Progenitor cell of endocrine pancreas (in vitro differentiated cells): ENCODE measurements at places on chromosomes 13 and 19. TPM values are rescaled to one million over a fixed set of nuclear protein-coding genes. Genes with fewer than 3 reads are reported as not detected.

GRCh38 chr13:109584844-109585361 lies 201.5 kb downstream of the IRS2 start:
- DNase-seq, result no peak
- no peaks in the 10 kb centered on the region for H3K36me3 ChIP-seq
- H3K27me3 ChIP-seq, result peaks cover 20% of the 10 kb centered on the region
- H3K27ac ChIP-seq, result no peak overlapping the region
- H3K4me3 ChIP-seq, result no peak overlapping the region
- peaks cover 11% of the 10 kb centered on the region for H3K4me1 ChIP-seq

- H3K27ac ChIP-seq, result peak overlapping the region; percentile 97
- no peaks in the 10 kb centered on the region for H3K27me3 ChIP-seq
- peak overlapping the region; percentile 99 for H3K4me3 ChIP-seq
Observed at GRCh38 chr19:38265213-38265861, 964 bp downstream of the SPINT2 start.

DNA sequence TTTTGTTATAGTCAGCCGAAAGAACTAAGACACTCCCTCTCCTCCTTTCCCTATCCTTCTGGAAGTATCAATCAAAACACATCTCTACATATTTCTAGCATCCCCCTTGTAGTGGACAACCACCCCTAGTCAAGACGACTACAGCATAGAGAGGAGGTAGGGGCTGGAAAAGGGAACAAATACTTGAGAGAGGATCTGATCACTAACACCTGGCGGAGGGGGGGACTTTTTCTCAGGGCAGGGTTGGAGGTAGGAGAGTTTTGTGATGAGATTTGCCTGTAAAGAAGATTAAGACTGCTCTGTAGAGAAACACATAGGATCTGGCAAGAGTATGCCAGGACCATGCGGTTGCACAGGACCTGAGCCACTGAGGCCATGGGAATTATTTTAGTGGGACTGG lies 208.1 kb downstream of the SHISA2 start:
- H3K4me3 ChIP-seq, result no peak overlapping the region

GRCh38 chr13:37344056-37344455 lies 238.6 kb upstream of the CSNK1A1L start:
- no peak overlapping the region for H3K4me3 ChIP-seq

- no peak for DNase-seq
- H3K27ac ChIP-seq, result no peak overlapping the region
Observed at GRCh38 chr13:98800078-98800477, 47.6 kb upstream of the SLC15A1 start.

- no peak for DNase-seq
- no peaks in the 10 kb centered on the region for H3K36me3 ChIP-seq
- no peak overlapping the region for H3K4me3 ChIP-seq
- no peaks in the 10 kb centered on the region for H3K4me1 ChIP-seq
- no peak overlapping the region for H3K27ac ChIP-seq
- no peaks in the 10 kb centered on the region for H3K27me3 ChIP-seq
Observed at GRCh38 chr13:101567841-101568240, 115.4 kb downstream of the ITGBL1 start.

The ICAM4 gene
- total RNA-seq, result not detected in 2 replicates
